NCI-H1436 (cell line): ENCODE measurements at places on chromosomes 7 and 10.

DNA sequence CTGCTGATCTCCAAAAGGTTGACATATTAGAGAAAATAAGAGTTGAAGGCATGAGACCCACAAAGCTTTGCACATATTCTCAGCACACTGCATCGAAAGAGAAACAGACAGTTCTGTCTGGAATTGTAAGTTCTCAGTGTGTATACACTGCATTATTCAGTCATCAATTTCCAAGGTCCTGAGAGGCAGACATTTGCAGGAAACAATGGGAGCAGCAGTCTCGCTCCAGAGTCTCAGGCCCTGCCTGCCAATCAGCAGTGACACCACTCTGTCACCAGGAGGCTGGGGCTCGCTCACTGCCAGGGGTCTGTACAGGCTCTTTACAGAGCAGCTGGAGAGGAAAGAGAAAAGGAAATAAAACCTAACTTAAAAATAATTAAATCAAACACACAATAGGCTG lies 36.3 kb downstream of the JAZF1 start:
- no peak for DNase-seq

DNA sequence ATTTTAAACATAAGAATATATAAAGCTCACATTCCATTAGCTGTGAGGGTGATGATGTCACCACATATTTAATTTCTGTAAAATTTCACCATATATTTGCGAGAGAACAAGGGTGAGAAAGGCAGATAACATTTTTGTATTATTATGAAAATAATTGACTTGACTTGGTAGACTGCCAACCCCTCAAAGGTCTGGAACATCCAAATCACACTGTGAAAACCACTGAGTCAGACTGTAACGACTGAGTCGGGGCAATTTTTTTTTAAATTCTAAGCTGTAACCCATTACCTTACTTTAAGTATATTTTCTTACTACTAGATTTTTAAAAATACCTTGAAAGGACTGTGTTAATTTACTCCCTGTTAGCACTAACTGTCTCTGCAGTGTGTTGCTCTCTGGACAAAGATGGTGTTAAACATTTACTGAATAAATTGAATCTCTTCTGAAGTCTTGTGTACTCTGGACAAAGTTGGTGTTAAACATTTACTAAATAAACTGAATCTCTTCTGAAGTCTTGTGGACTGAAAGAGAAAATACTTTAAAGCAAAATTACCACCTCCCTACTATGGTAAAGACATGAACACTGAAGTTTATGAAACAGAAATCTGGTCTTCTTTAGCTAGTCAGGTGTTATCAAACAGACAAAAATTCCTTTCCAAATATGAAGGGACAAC lies 14.1 kb downstream of the PDZD8 start:
- no peak for DNase-seq

GRCh38 chr7:44673324-44673723 lies 66.9 kb downstream of the OGDH start:
- DNase-seq = no peak

DNA sequence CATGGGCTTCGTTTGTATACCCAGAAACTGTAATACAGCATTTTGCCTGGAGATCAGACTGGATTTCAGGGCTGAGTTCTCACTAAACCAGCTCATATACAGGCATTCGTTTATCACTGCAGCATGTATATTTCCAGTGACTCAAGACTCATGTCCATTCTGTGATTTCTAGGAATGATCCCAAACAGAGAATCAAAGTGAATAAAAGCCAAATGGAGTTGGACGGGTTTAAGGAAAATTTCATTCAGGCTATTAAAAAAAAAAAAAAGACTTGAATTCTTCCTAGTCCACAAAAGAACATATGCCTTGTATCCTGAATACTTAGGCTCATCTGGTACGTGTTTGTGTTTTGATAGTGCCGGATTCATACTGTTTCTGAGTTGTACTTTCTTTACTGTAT lies 46.8 kb downstream of the TET1 start:
- DNase-seq = no peak

- DNase-seq = no peak
These were observed 37.1 kb downstream of the COL26A1 start for GRCh38 chr7:101399759-101400158.

DNA sequence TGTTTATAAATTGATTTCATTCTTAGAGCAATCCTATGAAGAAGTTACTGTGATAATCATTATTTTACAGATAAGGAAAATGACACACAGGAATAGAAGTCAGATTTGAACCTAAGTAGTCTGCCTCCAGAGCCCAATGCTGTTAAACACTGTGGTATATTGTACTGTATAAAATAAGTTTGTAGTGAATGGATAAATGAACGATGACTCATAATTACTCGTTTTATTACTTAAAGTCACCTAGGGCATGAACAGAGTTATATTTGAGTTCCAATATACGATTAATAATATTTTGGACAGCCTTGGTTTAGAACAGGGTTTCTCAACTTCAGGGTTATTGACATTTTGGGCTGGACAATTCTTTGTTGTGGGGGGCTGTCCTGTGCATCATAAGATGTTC lies 7.8 kb upstream of the BTRC start:
- no peak for DNase-seq

GRCh38 chr10:125661941-125662515 lies 20.9 kb downstream of the TEX36 start:
- no peak for DNase-seq

DNA sequence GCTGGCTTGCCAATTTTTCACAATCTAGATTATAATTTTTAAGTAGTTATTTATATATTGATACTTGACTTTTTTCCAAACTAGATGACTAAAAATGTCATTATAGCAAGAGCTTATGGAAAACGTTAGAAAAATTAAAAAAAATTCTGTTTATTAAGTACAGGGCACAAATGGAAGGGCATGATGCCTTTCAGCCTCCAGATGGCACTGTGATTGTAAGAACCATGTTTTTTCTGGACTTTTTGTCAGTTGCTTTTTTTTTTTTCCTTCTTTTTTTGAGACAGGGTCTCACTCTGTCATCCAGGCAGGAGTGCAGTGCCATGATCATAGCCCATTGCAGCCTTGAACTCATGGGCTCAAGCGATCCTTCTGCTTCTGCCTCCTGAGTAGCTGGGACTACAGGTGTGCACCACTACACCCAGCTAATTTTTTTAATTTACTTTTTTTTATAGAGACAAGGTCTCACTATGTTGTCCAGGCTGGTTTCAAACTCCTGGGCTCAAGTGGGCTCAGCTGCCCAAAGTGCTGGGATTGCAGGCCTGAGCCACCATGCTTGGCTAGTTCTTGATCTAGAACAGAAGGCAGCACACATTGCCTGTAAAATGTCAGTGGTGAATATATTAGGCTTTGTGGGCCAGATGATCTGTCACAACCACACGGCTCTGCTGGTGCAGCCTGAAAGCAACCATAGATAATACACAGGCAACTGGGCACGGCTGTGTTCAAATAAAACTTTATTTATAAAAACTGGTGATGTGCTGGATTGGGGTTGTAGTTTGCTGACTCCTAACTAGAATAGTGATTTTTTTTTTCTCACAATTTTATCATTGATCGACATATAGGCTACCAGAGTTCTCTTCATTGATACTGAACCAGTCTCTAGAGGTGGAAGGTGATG lies 27.4 kb downstream of the UCMA start:
- DNase-seq = no peak

- no peak for DNase-seq
These were observed 143.2 kb downstream of the MAPK8 start for GRCh38 chr10:48449501-48450232.

DNA sequence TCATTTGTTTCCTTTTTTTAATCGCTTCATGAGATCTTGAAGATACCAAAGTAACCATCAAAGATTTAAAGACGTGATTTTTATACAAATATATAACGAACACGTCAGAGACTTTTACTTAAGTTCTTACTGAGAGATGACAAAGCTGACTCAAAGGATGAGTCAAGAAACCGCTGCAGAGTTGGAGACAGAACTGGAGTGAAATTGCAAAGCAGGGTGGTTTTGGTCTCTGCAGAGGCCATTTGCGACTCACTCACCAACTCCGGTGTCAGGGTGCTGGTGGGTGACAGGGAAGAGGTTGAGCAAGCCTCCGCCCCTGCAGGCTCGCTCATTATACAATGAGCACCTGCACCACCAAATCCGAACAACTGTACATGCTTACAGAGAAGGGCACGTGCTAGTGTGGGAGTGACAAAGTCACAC lies 75.2 kb downstream of the DNAJB6 start:
- no peak for DNase-seq

GRCh38 chr7:90839316-90839715 lies 243.2 kb downstream of the CDK14 start:
- DNase-seq = no peak

DNA sequence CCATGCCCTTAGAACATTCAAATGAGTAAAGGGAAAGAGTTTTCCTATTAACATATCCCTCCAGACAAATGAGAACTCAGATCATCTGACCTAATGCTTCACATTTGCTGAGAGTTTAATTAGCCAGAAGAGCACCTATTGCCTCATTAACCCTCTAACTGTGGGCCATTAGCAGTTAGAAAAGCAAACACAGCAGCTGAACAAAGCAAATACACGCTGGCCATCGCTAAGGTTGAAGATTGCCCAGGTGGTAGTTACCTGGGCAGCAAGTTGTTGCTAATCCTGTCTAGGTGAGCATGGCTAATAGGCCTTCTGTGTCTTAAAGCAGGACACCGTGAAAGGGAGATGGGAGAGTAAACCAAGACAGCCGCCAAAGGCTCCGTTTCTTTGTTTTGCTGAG lies 49.9 kb upstream of the UCN3 start:
- DNase-seq = peak; percentile 75

DNA sequence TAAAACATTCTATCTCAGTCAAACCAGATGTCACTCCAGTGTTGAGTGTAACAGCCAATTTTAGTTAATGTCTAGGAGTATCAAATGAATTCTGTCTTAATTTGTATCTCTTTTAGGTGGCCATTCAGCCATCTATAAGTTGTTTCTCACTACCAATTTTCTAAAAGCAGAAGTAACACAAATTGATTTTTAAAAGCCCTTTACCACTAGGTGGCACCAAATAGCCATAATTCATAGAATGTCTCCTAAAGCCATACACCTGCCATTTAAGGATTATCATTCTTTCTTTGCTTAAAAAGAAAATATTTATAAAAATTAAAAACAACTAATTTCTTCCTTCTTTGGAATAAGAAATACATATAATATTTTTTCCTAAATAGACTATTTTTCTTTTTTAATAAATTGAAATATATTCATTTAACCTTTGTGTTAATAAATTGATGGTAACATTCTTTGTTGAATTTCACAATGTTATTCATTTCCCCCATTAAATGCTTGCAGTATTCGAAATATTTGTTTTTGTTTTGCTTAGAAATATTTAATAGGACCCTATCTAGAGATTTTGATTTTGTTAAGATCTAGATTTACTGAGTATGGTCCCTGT lies 107.8 kb upstream of the PPP1R3A start:
- DNase-seq = peak; percentile 66

- DNase-seq = no peak
These were observed 236.6 kb upstream of the MKLN1 start for GRCh38 chr7:131090886-131091692.

DNA sequence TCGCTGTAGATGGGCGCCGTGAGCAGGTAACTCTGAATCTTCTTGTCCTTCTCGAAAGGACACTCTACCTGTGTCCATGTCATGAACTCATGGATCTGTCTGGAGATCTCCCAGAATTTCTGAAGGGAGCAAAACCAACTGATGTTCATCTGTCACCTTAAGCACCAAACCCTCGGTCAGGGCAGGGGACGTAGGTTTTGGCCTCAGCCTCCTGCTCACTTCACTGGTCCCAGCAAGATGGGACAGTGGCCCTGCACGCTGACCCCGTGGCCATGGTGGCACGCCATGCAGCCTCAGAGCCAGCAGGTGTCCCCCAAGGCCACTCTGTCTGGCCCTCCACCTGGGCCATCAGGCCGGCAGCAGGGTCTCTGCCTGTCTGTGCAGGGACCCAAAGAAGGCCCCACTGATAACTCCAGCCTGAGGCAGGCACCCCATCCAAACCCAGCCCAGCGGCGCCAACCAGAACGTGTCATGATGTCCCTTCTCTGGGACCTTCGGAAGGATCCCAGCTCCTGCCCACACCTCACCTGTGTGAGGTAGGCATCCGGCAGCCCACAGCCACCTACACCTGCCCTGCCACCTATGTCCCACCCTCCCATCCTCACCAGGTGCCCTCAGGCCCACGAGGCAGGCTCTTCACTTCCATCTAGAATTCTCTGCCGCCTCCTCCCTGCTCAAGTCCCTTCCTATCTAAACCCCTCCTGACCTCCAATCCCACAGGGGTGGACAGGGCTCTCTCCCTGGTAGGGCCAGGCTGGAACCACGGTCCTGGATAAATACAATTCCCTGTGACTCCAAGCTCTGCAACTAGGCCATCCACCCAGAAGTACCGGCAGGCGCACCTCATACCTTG lies 59.0 kb downstream of the CSGALNACT2 start:
- no peak for DNase-seq

GRCh38 chr7:12731775-12732174 lies 44.3 kb downstream of the ARL4A start:
- no peak for DNase-seq

- no peak for DNase-seq
These were observed 29.2 kb downstream of the CDK1 start for GRCh38 chr10:60807499-60807898.

- no peak for DNase-seq
These were observed 33.7 kb upstream of the CABCOCO1 start for GRCh38 chr10:61628875-61629513.

DNA sequence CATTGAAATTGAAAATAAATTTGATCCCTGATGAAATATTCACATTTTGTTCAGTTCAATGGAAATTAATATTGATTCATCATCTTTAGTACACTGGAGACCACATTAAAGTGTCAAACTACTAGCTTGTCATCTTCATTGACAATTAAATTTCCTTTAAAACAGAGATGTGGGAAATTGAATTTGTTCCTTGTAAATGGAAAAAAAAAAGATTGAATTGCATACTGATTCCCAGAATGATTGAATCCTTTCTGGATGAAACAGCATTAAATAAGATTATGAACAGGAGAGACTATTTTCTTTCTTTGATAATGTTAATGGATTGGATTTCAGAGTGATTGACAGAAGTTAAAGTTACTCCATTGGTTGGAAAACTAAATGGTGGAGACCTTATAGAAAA lies 241.3 kb upstream of the CNTNAP2 start:
- DNase-seq = no peak

DNA sequence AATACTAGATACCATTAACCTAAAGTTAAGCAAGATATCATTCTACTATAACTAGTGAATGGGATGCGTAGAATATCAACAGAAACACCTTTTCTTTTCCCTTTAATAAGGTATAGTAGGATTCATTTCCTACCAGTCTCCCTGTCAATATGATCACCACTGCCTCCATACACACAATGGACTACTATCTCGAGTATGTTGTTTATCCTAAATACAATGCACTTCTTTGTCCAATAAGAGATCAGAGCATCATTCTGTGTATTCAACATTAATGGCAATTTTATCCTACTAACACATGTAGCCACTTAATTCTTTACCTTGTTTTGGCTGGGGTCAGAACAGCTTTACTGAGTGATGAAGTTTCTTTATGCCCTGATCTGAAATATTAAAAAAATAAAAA lies 276.3 kb downstream of the TFEC start:
- no peak for DNase-seq

- no peak for DNase-seq
These were observed 754.7 kb downstream of the GRID1 start for GRCh38 chr10:85611746-85612377.

- DNase-seq = no peak
These were observed 201.7 kb upstream of the ADARB2 start for GRCh38 chr10:1939016-1939415.
